ENCODE measurements at places on chromosomes 5 and 9. TPM values are rescaled to one million over a fixed set of nuclear protein-coding genes. Genes with fewer than 3 reads are reported as not detected.

The EQTN gene
- not detected for total RNA-seq

- no peak for DNase-seq
Observed at GRCh38 chr5:96012399-96012798, 50.7 kb upstream of the ELL2 start.

GRCh38 chr5:155293605-155294178 lies 280.1 kb downstream of the KIF4B start:
- DNase-seq = no peak

DNA sequence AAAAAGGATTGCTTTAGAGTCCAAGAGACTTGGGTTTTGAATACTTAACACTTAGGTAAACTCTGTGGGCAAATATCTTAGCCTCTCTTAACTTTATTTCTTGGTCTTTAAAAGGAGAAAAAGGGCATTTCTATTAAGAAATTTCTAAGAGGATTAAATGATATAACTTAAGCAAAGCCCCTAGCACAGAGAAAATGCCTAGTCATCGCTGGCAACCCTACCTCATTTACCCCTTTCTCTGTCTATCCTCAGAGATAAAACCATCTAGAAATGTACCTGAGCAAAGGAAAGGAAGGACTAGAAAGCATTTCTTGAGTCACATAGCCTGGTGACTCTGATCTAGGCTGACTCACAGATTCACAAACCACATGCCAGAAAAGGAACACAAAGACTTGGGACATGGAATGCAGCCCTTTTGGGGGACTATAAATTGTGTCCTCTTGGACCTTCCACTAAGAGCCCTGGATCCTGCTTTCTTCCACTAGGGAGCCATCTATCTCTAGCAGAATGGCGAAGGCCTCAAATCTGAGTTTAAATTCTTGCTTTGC lies 120.6 kb downstream of the FOXD1 start:
- DNase-seq = no peak

DNA sequence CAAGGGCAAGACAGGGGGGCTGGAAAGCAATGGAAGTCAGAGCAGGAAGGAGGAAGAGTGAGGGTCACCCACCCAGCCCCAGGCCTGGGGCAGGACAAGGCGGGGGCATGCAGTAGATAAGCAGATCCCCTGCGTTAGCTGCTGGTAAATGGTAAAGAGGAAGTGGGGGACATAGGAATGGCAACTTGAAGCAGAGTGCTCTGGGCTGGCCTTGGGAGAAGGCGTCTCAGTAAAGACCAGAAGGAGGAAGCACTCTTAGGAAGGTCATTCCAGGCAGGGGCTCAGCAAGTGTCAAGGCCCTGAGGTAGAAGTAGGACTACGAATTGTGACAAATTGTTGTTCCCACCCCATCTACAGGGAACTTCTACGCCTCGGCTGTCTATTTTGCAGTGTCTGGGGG lies 15.1 kb downstream of the TCOF1 start:
- no peak for DNase-seq

DNA sequence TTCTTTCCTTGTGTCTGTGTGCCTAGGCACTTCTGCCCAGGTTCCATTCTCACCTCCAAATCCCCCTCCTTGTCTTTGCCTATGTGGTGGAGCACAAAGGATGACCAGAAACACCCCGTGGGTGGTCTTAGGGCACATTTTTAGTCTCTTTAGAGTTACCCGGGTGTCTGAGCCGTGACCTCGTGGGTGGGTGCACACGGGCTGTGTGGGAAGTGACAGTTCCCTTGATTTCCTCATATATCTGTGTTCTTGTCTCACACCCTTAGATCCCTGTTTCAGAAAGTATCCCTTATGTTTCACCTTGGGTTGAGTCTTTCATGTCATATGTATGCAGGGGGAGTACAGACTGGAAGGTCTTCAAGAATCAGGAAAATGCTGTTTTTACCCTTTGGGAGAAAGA lies 13.4 kb upstream of the SMIM32 start:
- DNase-seq = no peak

GRCh38 chr5:74186356-74187315 lies 453.9 kb downstream of the ENC1 start:
- DNase-seq = no peak

GRCh38 chr5:169301986-169302385 lies 1.0 kb upstream of the SLIT3 start:
- no peak for DNase-seq

- DNase-seq = no peak
Observed at GRCh38 chr9:116285320-116285719, 131.7 kb downstream of the PAPPA start.

The HTR4 gene
- total RNA-seq = not detected

DNA sequence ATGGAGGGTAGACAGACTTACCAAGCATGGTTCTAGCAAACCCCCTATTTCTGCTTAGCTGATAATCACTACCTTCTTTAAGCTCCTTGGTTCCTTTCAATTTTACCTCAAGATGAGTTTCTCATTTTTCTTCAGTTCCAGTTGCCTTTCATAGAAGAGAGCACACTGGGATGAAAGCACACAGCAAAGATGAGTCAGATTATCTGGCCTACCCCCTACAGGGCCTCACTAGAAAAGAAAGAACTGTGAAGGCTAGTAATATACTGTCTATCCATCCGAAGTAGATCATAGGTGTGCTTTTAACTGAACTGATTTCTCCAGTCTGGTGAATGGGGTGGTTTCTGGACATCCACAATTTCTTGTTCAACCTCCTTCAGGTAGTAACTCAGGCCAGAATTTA lies 122.5 kb downstream of the TRPM3 start:
- DNase-seq = no peak

DNA sequence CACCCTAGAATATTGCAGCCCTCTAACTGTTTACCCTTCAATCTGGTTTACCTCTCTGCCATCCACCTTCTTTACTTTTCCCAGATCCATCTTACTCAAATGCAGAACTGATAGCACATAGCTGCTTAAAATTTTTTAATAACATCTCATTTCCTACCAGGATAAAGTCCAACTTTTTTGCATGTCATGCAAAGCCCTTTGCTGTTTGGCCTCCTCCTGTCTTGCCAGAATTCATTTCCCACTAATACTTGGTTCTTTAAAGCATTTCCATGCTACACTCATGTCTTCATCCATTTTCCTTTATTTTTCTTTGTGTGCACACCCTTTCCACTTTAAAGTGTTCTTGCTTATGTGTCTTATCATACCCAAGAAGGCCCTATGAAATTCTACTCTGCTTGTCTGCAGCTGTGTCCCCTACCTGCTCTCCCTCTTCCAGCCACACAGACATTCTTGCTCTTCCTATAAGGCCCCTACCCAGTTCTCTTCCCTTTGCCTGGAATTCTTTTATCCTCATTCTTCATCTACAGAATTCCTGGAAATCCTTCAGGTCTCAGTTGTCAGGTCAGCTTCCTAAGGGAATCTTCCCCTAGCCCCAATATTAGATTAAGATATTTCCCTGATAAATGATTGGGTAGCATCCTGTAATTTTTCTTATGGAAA lies 50.3 kb downstream of the TLE4 start:
- no peak for DNase-seq

GRCh38 chr9:128607642-128608350 lies 48.9 kb downstream of the DYNC2I2 start:
- no peak for DNase-seq

The ANKRD18B gene
- total RNA-seq = 1.2 TPM

- DNase-seq = no peak
Observed at GRCh38 chr9:82332774-82333152, 344.2 kb downstream of the SPATA31D1 start.

- DNase-seq = no peak
Observed at GRCh38 chr5:134092875-134093274, 21.6 kb upstream of the TCF7 start.

GRCh38 chr9:83219154-83219923 lies 156.4 kb upstream of the RASEF start:
- peak; percentile 77 for DNase-seq

The IL5 gene
- total RNA-seq = not detected

All from HepG2 (cell line).